Right ventricle myocardium inferior (tissue), 1 donor: ENCODE measurements at places on chromosomes 11 and 22. TPM values are rescaled to one million over a fixed set of nuclear protein-coding genes. Genes with fewer than 3 reads are reported as not detected.

DNA sequence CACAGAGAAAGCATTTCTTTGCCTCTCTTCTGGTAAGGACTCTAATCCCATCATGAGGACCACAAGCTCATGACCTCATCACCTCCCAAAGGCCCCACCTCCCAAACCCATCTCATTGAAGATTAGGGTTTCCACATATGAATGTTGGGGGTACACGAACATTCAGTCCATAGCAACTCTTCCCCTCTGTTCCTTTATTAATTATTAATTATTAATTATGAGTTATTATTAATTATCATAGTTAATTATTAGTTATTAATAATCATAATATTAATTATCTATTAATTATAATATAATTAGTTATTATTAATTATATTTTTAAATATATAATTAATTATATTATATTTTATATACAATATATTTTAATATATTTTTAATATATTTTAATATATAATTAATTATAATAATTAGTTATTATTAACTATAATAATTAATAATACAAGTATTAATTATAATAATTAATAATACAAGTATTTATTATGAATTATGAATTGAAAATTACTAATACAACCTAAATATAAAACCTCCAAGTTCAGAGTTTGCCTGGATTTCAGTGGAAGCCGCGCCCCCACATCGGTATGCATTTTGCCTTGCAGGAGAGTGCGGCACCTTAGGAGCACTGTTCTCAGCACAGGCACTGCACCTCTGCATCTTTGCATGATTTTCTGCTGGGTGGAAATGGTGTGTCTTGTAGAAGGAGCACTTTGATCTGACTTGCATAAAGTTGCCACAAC lies 128.0 kb upstream of the FGF3 start:
- no peak for DNase-seq

TNNI2 gene
- 0.35 TPM for total RNA-seq

DNA sequence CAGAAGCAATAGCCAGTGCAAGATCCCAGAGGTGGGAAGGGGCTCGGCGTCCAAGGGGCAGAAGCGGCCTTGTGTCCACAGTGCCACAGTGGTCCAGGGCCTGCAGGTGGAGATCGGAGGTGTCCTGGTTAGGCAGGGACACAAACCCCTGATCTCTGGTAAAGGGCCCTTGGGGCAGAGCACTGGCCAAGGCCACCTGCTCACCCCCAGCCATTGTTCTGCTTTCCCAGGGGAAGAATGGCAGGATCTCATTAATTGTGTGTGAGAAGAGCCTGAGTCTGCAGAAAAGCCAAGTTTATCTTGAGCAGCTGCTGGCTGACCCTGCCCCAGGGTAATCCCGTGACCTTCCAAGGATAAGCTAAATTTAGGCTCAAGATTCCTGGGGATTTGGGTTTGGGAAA lies 3.1 kb upstream of the CLDN5 start:
- DNase-seq, result no peak

TYR gene
- total RNA-seq, result not detected
